ENCODE measurements at places on chromosomes 7 and 10.

DNA sequence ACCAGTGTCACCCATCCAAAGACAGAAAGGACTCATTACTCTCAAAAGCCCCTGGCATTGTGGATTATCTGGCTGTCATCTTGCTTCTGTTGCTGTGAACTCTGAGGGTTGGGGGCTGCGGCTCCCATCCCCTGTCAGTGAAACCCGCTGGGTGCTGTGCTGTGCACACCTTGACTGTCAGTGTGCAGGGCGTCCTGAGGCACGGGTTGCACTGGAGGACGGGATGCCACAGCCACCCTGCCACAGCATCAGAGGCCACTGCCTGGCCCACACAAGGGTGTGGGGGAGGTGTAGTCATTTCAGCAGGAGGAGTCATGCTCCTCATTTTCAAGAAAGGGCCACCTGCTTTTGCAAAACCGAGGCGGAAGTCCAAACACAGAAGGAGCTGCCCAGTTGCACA lies 245.8 kb downstream of the GLRX3 start:
- no peak overlapping the region for H3K27ac ChIP-seq
- H3K27me3 ChIP-seq, result no peaks in the 10 kb centered on the region
- no peaks in the 10 kb centered on the region for H3K36me3 ChIP-seq
- no peaks in the 10 kb centered on the region for H3K4me1 ChIP-seq
- no peak overlapping the region for H3K4me3 ChIP-seq
- DNase-seq, result no peak

DNA sequence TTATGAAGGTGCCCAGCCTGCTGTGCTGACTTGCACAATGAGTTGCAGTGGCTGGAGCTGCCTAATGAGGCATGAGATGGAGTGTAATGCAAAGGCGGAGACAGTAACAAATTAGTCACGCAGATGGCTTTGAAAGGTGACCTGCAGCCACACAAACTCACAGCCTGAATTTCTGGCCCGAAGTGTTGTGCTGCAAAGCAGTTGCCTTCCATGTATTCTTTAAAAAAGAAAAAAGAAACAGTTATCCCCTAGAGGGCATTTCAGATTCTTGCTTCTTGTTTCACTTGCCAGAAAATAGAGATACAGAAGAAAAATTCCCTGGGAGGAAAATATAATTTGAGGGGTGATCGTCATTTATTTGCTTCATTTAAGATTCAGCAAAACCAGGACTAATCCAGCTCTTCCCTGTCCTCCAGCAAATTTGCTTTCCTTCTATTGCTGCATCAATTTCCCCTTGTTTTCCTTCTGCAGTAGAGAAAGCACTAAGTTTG lies 239.9 kb downstream of the ADRA2A start:
- no peak overlapping the region for H3K4me3 ChIP-seq
- no peaks in the 10 kb centered on the region for H3K36me3 ChIP-seq
- H3K27me3 ChIP-seq, result peaks cover 2% of the 10 kb centered on the region
- DNase-seq, result no peak

DNA sequence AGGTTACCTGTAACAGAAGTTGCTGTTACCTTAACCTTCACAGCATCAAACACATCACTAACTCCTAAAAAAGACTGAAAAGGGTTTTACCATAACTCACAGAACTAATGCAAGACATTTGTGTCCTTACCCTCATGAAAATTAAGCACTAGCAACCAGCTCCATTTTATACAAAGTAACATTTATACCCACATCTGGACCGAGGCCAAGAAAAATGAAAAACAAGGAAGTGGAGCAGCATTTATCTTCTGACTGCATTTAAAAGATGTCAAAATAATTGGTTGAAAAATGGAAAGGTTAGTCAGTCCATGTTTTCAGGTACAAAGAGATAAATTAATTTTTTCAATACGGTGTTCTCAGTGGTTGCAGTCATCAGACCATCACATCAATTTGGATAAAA lies 3.1 kb upstream of the RBP4 start:
- peaks cover 34% of the 10 kb centered on the region for H3K27me3 ChIP-seq
- no peak for DNase-seq
- H3K4me1 ChIP-seq, result no peaks in the 10 kb centered on the region
- no peak overlapping the region for H3K4me3 ChIP-seq

DNA sequence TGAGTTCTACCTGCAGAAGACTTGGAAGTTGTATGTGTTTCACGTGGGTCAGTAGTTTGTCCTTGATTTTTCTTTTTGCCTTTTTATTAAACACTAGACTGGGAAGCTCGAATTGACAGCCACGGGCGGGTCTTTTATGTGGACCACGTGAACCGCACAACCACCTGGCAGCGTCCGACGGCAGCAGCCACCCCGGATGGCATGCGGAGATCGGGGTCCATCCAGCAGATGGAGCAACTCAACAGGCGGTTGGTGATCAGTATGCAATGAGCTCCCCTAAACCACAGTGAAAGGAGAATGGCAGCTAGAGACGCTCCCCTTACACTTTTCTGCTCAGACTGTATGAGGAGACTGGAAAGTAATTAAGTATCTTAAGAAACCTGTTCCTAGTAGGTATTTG lies 126.7 kb upstream of the STK17A start:
- H3K4me3 ChIP-seq, result no peak overlapping the region
- peaks cover 5% of the 10 kb centered on the region for H3K4me1 ChIP-seq
- H3K27ac ChIP-seq, result no peak overlapping the region
- peaks cover 14% of the 10 kb centered on the region for H3K27me3 ChIP-seq
- H3K36me3 ChIP-seq, result no peaks in the 10 kb centered on the region

DNA sequence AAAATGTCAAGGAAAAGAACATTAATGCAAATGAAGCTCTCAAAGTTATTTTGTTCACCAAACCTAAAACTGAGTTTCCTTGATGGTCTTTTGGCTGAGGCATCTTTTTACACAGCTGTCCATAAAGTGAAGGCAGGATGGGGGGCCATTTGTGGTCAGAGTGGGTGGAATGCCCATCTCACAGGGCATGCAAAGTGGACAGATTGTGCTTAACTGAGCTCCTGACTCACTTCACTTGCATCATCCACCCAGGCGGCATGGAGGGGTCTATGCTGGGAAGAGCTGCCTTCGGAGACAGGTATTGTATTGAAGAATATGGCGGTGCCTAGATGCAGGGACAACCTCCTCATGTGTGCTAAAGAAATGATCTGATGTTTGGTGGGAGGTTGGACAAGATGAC lies 905.3 kb downstream of the KCNMA1 start:
- H3K4me3 ChIP-seq, result no peak overlapping the region
- no peaks in the 10 kb centered on the region for H3K4me1 ChIP-seq
- DNase-seq, result no peak
- no peaks in the 10 kb centered on the region for H3K27me3 ChIP-seq
- H3K36me3 ChIP-seq, result no peaks in the 10 kb centered on the region

DNA sequence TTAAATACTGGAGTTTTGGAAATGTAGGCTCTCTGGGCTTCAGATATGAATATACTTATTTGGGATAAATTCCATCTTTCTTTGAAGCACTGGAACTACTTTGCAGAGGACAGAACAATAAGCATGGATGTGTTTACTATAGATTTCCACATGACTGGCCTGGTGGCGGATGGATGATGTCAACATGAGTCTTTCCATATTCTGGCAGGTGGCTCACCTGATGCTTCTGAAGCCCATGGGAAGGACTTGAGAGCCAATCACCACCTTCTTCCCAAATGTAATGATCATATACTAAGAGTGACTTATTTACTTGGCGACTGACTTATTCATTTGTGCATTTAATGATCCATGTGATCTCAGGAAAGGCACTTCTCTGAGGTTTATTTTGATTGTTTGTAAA lies 110.5 kb downstream of the FANK1 start:
- no peaks in the 10 kb centered on the region for H3K4me1 ChIP-seq
- no peaks in the 10 kb centered on the region for H3K36me3 ChIP-seq
- H3K27me3 ChIP-seq, result peaks cover 5% of the 10 kb centered on the region
- H3K4me3 ChIP-seq, result no peak overlapping the region

DNA sequence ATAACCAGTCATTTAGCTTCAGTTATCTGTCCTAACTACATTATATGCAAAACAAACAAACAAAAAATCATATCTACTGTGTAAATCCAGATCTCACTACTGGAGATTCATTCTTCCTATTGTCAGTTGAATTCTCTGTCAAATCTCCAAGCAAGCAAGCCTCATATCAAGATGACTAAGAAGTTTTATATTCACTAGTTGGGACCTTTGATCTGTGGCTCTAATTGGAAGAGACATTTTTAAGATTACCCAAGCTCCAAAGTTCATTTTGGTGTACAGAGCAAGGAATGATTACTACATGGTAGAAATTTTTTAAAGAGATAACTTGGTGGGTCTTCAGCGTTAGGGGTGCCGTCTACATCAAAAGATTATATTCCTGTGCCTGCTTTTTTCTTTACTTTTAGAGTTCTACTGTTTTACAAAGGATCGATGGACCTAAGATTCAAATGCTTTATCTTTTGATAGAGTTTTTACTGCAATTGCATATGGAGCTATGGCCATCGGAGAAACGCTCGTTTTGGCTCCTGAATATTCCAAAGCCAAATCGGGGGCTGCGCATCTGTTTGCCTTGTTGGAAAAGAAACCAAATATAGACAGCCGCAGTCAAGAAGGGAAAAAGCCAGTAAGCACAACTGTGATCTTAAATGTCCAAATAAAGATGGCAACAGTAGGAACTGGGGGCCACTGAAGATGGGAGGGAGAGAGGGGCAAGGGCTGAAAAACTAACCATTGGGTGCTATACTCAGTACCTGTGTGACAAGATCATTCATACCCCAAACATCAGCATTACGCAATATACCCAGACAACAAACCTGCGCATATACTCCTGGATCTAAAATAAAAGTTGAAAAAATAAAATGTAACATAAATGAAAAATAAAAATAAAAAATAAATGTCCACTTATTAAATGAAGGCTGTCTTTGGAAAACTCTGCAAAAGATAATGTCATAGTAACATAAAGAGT lies 47.9 kb downstream of the SP8 start:
- no peak overlapping the region for H3K27ac ChIP-seq
- no peaks in the 10 kb centered on the region for H3K36me3 ChIP-seq
- H3K4me3 ChIP-seq, result no peak overlapping the region
- no peaks in the 10 kb centered on the region for H3K27me3 ChIP-seq
- H3K4me1 ChIP-seq, result no peaks in the 10 kb centered on the region
- no peak for DNase-seq

DNA sequence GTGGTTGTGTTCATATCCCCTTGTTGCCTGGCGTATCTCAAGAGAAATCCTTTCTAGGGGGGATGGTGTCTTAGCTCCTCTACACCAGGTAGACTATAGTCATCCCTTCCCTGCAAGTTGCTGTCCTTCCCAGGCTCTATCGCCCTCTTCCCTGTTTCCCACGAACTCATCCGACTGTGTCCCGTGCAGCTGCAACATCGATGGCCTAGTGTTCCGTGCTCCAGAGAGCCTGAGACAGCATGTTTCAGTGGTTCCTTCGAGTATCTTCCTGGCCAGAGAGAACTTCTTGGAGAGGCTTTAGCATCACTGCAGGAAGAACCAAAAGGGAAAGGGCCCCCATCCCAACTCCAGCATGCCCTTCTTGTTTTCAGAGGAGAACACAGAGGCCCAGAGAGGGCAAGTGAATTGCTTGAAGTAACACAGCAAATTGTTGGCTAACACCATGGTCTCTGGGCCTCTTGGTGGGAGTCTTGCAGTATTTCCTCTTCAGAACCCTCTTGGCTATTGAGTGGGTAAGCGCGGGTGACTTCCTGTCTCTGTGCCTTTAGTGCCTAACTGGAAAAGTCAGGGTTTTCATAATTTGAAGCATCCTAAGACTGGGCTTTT lies 162.9 kb downstream of the RGS10 start:
- no peak overlapping the region for H3K27ac ChIP-seq
- H3K4me3 ChIP-seq, result no peak overlapping the region
- peaks cover 35% of the 10 kb centered on the region for H3K4me1 ChIP-seq
- no peak for DNase-seq

DNA sequence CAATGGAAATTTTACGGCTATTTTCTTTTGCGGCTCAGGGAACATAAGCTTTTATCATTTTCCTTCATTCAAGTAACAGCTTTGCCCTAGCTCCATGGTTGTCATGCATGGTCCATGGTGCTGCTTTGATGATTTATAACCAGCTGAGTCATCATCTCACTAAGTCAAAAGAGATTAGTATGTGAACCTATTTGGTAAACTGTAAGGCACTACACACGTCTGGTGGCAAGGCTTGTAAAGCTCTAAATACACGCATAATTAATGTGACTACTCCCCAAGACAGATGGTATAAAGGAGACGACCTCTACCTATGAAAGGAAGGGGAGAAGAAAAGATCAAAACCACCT lies 340.2 kb downstream of the KCNMA1 start:
- DNase-seq, result no peak
- no peak overlapping the region for H3K27ac ChIP-seq
- no peaks in the 10 kb centered on the region for H3K4me1 ChIP-seq
- H3K36me3 ChIP-seq, result no peaks in the 10 kb centered on the region
- no peaks in the 10 kb centered on the region for H3K27me3 ChIP-seq
- no peak overlapping the region for H3K4me3 ChIP-seq

DNA sequence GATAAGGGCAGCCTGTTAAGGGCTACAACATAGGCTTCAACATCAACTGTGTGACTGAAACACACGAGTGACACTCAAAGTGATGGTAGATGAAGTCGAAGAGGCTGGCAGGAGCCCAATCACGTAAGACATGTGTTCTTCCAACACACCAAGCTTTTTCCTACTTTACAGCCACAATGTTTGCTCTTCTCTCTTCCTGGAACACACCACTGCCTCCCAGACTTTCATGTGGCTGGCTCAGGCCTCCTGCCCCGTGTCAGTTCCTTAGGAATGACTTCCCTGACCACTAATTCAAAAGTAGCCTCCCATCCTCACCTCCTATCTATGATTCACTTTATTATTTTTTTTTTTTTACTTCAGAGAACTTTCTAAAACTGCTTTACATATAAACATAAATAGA lies 209.2 kb downstream of the GPAM start:
- no peak for DNase-seq
- H3K27me3 ChIP-seq, result no peaks in the 10 kb centered on the region
- H3K36me3 ChIP-seq, result no peaks in the 10 kb centered on the region

- DNase-seq, result no peak
- H3K27ac ChIP-seq, result no peak overlapping the region
- no peaks in the 10 kb centered on the region for H3K27me3 ChIP-seq
- no peaks in the 10 kb centered on the region for H3K36me3 ChIP-seq
- H3K4me3 ChIP-seq, result no peak overlapping the region
These were observed 302.0 kb downstream of the ETV1 start for GRCh38 chr7:13687500-13687899.

- peaks cover 9% of the 10 kb centered on the region for H3K4me1 ChIP-seq
- no peak overlapping the region for H3K4me3 ChIP-seq
- no peaks in the 10 kb centered on the region for H3K27me3 ChIP-seq
These were observed 46.5 kb downstream of the DLD start for GRCh38 chr7:107937531-107937930.
